ENCODE measurements at places on chromosomes 4 and X. TPM values are rescaled to one million over a fixed set of nuclear protein-coding genes. Genes with fewer than 3 reads are reported as not detected.

GRCh38 chrX:123830309-123830708 lies 29.5 kb upstream of the XIAP start:
- DNase-seq: no peak

Gene TRIML2
- not detected for total RNA-seq

Gene ZNF711
- 24.0 TPM for total RNA-seq

- no peak for DNase-seq
Observed at GRCh38 chr4:177401658-177402273, 40.5 kb downstream of the AGA start.

Gene RNF175
- total RNA-seq: 25.7 TPM

DNA sequence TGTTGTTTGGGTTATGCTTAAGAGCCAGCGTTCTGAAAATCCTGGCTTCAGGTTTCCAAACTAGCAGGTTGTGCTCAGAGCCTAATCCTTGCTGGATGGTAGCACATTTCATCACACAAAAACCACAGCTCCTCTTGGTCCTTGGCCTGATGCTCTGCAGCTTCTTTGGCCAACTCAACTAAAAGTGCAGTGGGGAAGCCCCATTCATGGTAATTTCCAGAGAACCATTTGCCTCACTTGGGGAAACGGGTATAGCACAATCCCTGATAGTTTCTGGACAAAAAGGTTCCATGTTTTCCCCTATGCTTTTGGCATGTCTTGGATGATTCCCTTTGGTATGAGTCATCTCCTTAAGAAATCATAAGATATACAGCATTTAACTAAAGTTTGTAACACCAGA lies 78.7 kb downstream of the SYNPO2 start:
- no peak for DNase-seq

- DNase-seq: no peak
Observed at GRCh38 chr4:77564231-77564630, 41.4 kb upstream of the CXCL13 start.

All from neural crest cell (in vitro differentiated cells).